ENCODE measurements at places on chromosomes 7 and 10.

- no peak for DNase-seq
Measured at GRCh38 chr10:11504566-11505285, 106.7 kb downstream of the USP6NL start.

DNA sequence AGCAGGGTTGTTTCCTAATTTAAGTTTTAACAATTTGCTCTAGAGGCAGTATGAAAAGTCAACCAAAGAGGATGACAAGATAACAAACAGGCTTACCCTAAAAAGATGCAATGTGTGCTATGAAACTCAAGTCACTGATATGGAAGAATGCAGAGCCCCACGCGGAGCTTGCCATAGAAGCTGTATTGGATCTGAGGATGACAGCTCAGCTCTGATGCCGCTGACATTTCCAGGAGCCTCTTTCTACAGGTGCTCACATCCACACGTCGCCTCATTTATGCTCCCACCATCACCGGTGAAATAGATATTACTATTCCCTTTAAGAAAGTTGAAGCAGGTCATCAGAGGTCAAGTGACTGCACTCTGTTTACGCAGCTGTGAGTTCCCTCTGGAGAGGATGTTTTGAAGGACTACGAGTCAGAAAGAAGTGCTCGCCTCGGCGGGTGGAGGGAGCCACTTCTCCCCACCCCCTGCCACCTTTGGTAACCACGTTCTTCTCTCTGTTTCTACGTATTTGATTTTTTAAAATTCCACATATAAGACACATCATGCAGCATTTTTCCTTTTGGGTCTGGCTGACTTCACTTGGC is 275.4 kb downstream of the GLRX3 start:
- DNase-seq: no peak

- no peak for DNase-seq
Measured at GRCh38 chr7:96997512-96998032, 7.8 kb upstream of the DLX6 start.

DNA sequence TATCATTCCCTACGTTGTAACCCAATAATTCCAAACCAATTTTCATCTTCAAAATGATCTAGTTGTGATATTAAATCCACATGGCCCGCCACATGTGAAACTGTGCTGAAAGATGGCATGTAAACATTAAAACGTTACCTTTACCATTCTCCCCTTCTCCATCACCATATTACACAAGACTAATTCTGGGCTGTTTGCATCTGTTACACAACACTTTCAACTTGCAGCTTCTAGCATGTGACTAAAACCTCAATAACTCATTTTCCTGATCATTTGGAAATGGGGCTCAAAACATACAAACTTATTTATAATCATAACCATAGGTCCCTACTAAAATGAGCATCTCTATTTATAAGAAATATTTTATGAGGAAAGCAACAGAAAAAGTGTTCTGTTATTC is 4.7 kb downstream of the MTERF1 start:
- DNase-seq: no peak

GRCh38 chr7:132280335-132280734 is 295.9 kb downstream of the PLXNA4 start:
- DNase-seq: no peak

DNA sequence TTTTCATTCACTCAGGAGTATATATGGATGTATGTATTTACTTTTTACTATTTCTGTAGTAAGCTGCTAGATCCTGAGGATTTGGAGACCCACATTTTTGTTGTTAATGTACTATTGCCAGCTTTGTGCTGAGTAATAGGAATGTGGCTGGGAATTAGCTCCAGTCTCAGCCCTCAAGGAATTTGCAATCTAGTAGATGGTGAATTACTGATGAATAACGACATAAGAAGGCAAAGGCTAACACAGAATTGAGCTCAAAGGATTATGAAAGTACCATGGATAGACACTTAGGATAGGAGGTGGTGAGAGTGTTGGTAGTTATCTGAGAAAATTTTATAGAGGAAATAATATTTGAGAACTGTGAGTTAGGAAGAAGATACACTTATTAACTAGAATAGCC is 19.9 kb downstream of the CASD1 start:
- no peak for DNase-seq

DNA sequence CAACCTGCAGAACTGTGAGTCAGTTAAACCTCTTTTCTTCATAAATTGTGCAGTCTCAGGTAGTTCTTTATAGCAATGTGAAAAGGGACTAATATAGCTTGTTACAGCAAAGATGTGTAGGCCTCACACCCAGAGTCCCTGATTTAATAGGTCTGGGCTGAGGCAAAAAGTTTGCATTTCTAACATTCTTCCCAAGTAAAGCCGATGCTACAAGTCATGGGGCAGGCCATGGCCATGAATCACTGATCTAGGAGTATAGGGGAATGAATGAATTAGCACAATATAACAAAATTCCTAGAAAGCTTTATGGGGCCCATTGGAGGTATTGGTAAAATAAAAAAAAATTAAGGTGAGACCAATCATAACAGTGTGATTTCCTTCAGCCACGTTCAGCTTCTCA is 11.5 kb upstream of the AASS start:
- DNase-seq: no peak

DNA sequence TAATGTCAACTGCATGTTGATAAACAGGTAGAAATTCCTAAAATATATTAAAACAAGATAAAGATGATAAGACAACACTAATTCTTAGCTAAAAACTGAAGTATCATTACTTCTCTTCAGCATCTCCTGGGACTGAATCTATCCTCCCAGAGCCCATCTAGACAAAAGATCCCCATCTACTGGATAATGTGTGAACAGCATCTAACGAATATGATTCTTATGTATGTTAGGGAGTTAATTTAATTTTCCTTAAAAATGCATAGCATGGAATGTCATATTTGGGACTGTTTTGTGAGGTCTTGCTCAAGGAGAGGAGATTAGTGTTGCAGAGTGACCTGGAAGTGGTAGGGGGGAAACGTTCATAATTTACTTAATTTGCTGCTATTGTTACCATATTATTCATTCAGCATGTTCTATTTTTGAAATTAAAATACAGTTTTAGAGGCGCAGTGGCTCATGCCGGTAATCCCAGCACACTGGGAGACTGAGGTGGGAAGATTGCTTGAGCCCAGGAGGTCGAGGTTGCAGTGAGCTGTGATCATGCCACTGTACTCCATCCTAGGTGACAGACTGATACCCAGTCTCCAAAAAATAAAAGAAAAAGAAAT is 305.1 kb upstream of the CSTF2T start:
- DNase-seq: no peak

DNA sequence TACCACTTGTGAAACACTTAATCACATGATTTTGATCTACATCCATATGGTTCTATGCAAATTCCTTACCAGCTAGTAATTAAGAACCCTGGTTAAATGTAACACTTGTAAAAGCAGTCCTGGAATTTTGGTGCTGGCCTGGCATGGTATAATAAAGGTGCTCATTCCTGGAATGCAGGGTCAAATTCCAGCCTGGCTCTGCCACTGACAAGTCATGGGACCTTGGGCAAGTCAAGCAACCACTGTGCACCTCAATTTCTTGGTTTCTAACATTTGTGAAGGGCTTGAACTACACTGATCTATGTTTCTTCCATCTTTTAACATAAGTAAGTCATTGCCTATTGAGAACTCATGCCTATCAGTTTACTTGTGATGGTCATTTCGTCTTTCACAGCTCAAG is 91.9 kb upstream of the PIK3CG start:
- DNase-seq: no peak
